ENCODE measurements at places on chromosomes 6 and 20. TPM values are rescaled to one million over a fixed set of nuclear protein-coding genes. Genes with fewer than 3 reads are reported as not detected.

GRCh38 chr6:27505209-27506027, 32.5 kb upstream of the ZNF184 start:
- no peak for DNase-seq

- no peak for DNase-seq
These were observed 627.8 kb downstream of the DOK5 start for GRCh38 chr20:55103188-55103587.

GTSF1L gene
- not detected for total RNA-seq

DNA sequence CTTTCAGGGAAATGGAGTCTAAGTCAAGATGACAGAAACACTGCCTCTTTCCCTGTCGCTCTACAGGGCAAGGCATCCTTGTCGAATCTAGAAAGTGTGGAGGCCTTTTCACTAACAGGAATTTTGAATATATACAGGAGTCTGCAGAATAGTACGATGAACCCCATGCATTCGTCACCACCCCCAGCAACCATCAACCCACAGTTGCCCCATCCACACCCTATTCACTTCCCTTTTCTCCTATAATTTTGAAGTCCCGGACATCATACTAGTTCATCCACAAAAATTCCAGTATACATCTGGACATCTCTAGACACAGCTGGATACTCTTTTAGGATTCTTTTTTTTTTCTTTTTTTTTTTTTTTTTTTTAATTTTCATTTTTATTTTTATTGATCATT, 80.7 kb upstream of the RIN2 start:
- DNase-seq = no peak

GRCh38 chr20:16575390-16576140, 2.3 kb upstream of the KIF16B start:
- no peak for DNase-seq

GRCh38 chr20:61659246-61659993, 406.3 kb downstream of the TAF4 start:
- DNase-seq = no peak

PTCHD4 gene
- 3.4 TPM for total RNA-seq

- no peak for DNase-seq
These were observed 4.5 kb upstream of the CITED2 start for GRCh38 chr6:139378882-139379341.

DNA sequence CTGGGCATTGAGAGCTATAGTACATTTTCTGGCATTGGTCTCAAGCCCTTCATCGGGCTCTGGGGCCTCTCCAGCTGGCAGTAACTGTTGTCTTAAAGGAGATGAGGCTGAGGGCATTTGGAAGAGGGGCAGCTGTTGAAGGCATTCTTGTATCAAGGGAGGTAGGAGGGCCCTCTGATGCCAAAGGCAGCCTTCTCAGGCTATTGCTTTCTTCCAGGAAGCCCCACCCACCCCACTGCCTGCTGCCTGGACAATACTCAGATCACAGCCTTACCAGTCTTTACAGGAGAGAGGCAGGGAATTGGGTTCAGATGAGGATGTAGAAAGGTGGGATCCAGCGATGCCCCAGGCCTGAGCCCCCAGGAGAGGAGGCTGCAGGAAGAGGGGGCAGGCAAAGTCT, 46.0 kb downstream of the CPXM1 start:
- no peak for DNase-seq

DNA sequence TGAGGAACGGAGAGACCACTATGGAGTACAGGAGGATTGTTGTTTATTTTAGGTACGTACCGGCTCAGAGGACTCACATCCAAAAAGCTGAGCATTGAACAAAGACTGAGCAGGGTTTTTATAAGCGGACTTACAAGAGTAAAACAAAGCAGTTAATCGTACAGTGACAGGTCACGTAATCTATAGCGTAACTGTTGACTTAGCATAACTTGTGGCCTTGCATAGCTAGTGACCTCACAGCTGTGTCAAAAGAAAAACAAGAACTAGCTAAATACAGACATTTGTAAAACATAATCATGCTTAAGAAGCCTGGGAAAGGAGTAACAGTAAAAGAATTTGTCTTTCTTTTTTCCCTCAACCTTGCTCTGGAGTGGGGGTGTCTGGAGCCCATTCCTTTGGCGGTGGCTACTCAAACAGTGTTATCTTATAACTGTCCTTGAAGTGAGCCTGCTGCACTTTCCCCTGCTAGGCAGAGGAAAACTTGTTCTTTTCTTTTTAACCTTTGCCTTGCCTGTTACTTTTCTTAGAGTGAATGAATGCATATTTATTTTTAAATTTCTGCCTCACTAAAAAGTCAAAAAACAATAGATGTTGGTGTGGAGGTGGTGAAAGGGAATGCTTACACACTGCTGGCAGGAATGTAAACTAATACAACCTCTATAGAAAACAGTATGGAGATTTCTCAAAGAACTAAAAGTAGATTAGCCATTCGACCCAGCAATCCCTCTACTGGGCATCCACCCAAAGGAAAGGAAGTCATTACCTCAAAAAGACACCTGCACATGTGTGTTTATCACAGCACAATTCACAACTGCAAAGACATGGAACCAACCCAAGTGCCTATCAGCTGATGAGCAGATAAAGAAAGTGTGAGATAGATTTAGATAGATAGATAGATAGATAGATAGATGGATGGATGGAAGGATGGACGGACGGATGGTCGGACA, 109.0 kb downstream of the TAF4 start:
- no peak for DNase-seq

MATN4 gene
- total RNA-seq = not detected

DNA sequence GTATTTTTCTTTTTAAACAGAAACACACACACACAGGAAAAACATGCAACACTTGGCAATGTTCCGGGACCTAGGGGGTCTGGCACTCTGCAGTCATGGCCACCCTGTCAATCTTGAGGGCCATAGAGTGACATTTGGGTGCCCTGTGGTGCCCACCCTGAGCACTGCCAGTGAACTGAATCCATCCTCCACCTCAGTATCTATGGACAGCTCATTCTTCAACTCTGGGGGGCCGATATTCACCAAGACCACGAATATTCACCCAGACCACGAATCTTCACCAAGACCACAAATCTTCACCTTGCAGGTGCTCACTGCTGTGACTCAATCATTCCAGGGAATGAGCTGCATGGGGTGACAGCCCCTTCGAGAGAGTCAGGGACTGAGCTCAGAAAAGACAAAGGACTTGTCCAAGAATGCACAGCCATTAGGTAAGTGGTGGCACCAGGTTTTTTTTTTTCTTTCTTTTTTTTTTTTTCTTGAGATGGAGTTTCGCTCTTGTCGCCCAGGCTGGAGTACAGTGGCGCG, 19.1 kb downstream of the SNAI1 start:
- DNase-seq = peak; percentile 39

PRR3 gene
- 8.6 TPM for total RNA-seq

DNA sequence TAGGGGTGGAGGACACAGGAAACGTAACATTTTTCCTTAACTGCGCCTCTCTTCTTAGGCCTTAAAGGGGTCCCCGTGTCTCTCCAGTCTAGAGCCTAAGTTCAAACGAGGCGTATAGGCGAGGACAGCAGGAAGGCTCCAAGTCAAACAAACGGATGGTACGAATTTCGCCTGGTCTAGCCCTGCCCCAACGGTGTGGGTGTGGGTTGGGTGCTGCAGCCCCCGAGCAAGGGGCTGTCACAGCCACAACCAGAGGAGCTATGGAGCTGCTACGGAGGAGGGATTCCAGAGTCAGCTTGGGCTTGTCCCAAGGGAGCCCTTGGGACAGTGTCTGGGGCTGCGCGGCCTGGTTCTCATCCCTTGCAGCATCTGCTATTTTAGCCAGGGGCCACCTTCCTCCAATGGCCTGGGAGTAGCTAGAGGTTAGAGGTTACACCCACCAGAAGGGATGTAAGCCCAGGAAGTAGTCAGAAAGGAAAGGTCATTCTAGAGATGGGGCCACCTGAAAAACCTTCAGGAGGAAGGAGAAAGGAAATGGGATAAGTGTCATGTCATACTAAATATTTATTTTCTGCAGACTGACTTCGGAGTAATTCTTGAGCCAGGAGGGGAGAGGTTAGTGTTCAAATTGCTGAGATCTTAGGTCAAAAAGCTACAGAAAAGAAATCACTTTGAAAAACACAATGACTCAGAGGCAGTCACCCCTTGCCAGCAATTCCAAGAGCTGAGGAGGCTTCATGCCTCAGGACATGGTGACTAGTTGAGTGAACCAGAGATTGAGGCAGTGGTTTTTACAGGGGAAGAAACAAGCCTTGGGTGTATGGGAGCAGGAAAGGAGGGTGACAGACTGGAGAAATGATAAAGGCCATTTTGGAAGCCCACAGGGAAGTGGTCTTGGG, 21.7 kb downstream of the VPS52 start:
- DNase-seq = peak; percentile 62

DNA sequence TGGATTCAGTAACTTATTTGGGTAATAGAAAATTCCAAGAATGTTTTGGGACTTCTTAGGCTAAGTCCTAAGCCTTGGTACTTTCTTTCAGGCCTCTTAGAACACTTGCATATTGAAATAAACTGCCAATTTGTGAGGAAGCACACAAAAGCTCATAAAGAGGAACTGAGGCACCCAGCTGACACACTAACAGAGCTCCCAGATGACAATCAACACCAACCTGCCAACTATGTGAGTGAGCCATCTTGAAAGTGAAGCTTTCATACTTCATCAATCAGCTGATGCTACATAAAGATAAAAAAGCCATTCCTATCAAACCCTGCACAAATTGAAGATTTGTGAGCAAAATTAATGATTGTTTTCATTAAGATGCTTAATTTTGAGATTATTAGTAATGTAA, 832.5 kb upstream of the EPHA7 start:
- no peak for DNase-seq

GRCh38 chr6:20882014-20882413, 347.8 kb downstream of the CDKAL1 start:
- no peak for DNase-seq

DNA sequence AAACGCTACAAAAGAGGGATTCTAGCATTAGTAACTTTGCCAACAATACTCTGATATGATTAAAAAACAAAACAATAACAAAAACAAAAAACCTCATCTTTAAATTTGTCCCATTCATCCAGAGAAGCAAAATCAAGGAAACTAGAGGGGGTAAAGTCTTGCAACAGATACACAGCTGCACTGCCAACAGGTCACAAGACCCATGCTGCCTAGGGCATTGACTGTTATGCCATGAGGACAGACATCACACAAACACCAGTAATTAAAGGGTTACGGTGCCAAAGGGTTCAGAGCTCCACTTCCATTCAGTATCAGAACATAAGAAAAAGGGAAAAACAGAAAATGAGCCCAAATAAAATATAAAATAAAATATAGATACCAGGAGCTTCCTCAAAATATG, 1.6 kb downstream of the TBC1D20 start:
- no peak for DNase-seq

C6orf132 gene
- total RNA-seq = 18.9 TPM

GRCh38 chr6:44057931-44058616, 69.2 kb downstream of the MRPL14 start:
- no peak for DNase-seq

- no peak for DNase-seq
These were observed 32.3 kb upstream of the DUSP22 start for GRCh38 chr6:259901-260508.

GRCh38 chr20:17799575-17800227, 99.9 kb downstream of the BANF2 start:
- no peak for DNase-seq

- DNase-seq = peak; percentile 47
These were observed 29.8 kb downstream of the RHAG start for GRCh38 chr6:49606721-49607390.

HEY2 gene
- total RNA-seq = 1.7 TPM

GRCh38 chr6:164098857-164099267, 684.3 kb downstream of the QKI start:
- DNase-seq = no peak

DNA sequence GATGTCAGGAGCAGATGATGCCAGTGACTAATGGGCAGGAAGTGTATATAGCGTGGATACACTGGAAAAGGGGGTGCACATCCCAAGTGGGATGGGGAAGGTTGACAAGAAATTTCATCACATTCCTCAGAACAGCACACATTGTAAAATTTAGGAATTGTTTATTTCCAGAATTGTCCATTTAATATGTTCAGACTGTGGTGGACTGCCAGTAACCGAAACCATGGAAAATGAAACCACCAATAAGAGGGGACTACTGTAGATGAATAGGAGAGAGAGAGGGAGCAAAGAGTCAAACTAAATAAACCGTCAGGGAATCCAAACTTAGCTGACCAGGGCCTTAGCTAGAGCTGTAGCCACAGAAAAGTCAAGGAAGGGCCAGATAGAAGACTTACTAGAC, 164.4 kb upstream of the PRDM1 start:
- no peak for DNase-seq

- no peak for DNase-seq
These were observed 621.2 kb upstream of the EYS start for GRCh38 chr6:66328200-66328599.

ITPR3 gene
- 147 TPM for total RNA-seq

DNA sequence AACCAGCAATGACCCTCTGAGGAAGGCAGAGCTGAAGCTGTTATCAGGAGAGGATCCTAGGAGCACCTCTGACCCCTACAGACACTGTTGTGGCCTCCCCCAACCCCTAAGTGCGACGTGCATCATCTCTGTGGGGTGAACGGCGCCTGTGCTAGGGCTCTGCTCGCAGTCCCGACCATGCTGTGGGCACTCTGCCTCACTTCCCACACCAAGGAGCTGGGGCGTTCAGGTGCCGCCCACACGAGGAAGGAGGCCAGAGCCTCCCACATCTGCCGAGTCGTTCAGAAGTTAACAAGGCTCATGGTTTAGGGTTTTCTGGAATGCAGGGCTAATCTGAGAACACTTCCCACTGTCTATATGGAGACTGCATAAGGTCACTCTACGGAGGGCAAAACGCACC, 62.1 kb downstream of the GINS1 start:
- DNase-seq = no peak

- DNase-seq = no peak
These were observed 3.2 kb upstream of the BPIFA2 start for GRCh38 chr20:33164763-33165095.

- peak; percentile 97 for DNase-seq
These were observed 18.0 kb downstream of the ATP9A start for GRCh38 chr20:51750037-51750769.

PI16 gene
- not detected for total RNA-seq

LST1 gene
- total RNA-seq = 0.42 TPM

GRCh38 chr20:56467968-56468315, 485 bp upstream of the RTF2 start:
- DNase-seq = no peak

Measured in kidney epithelial cell (primary cell).